ENCODE measurements at places on chromosomes 7 and 10.
A peak's percentile ranks its signal among the peaks of the same experiment; 100 is the strongest.

DNA sequence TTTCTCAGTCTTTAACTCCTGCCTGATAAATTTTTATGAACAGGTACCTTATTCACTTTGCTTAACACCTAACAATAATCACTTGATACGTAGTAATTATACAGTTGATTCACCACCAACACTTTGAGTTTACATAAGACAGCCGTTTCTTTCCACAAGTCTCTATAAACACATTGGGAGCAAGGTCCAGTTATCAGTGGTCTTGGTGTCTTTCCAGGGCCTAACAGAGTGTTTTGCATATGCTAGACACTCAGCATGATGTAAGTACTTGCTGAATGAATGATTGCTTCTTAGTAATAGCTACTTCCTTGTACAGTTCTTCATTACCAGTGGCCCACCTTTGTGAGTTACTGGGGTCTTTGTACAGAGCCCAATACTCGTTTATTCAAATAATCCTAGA is 6.4 kb downstream of the CLDN12 start:
- no peak for DNase-seq

- no peak for DNase-seq
Observed at GRCh38 chr10:133388973-133389818, 4.8 kb upstream of the MTG1 start.

- DNase-seq = peak; percentile 65
Observed at GRCh38 chr7:31373337-31374289, 33.1 kb upstream of the NEUROD6 start.

- DNase-seq = no peak
Observed at GRCh38 chr10:17643339-17643754, 604 bp upstream of the STAM start.

GRCh38 chr10:95336702-95337101 is 45.9 kb upstream of the PDLIM1 start:
- DNase-seq = no peak

- no peak for DNase-seq
Observed at GRCh38 chr7:81707196-81707595, 62.7 kb downstream of the HGF start.

- no peak for DNase-seq
Observed at GRCh38 chr10:43408331-43408709, 666 bp downstream of the HNRNPF start.

DNA sequence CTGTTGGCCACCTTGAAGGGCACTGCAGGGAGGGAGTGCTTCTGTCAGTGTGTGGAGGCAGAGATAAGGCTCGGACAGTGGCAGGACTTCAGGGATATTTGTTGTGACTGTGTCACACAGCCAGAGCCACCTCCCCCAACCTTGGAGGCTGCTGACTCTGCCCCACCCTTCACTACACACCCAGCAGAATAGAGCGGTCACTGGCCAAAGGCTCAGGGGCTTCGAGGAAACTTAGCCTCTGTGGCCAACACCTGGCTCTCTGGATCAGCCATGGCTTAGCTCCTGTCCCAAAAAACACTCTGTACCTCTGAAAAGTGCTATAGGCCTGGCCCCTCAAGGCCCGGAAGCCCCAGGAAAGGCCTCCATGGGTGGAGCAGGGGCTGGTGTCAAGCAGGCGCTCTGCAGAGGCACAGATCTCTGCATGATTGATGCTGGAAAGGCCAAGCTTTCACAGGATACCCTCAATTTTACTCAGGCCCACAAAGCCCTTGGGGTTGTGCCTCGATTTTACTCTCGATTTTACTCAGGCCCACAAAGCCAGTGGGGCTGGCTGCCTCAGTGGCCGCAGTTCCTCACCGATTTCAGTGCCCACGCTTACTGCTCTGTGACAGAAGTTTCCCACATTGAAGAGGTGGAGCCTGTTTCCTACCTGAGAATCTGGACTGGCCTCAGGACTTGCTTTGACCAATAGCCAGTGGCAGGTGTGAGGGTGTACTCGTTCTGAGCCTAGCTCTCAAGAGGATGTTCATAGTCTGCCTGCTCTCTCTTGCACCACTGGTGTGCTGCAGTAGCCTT is 113.2 kb upstream of the GPR26 start:
- no peak for DNase-seq

DNA sequence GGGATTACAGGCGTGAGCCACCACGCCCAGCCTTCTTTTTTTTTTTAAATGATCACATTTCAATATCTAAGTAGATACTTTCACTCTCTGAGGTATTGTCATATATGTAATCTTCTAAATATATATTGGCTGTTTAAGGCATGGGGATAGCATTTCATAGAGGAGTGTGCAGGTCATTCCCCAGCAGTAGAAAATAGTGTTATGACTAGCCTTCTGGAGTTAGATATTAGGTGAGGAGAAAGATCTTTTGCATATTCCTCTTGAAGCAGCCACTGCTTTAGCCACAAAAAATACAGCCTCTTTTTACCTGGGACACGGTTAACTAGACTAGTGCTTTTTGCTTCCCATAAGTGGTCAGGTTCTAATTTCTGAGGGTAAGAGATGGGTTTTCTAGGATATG is 28.9 kb downstream of the ADD3 start:
- no peak for DNase-seq

GRCh38 chr10:90849956-90850749 is 7.7 kb downstream of the HTR7 start:
- DNase-seq = no peak

GRCh38 chr10:131946321-131946751 is 35.4 kb downstream of the BNIP3 start:
- DNase-seq = no peak

DNA sequence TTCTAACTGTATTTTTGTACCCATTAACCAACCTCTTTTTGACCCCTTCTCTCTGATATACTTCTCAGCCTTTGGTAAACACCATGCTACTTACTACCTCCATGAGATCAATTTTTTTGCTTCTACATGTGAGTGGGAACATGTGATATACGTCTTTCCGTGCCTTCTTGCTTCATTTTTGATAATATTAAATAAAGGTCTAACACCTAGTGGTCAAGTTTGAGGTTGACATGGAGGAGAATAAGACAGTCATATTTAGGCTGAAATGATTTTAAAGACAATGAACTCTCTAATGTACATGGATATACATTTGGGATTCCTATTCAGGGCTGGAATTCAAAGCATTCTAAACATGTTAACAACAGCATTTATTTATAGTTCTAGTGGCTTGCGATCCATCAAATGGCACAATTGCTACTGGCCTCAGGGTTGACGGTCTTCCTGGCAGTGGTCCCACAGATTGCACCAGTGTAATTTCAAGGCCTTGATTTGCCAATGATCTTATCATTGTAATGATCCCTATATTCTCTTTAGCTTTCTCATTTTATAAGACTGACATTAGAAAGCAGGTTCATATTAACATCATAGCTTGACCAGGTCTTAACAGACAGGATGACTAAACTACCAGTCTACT is 315.9 kb upstream of the ETV1 start:
- no peak for DNase-seq

- DNase-seq = no peak
Observed at GRCh38 chr10:5524641-5525560, at the start of gene CALML3. Gene CALML3, plus strand, starts transcription at chr10:5524961. Its CDS starts 125 bp downstream, at chr10:5525086.

- DNase-seq = no peak
Observed at GRCh38 chr10:133567119-133567518, 1.7 kb upstream of the SYCE1 start.

DNA sequence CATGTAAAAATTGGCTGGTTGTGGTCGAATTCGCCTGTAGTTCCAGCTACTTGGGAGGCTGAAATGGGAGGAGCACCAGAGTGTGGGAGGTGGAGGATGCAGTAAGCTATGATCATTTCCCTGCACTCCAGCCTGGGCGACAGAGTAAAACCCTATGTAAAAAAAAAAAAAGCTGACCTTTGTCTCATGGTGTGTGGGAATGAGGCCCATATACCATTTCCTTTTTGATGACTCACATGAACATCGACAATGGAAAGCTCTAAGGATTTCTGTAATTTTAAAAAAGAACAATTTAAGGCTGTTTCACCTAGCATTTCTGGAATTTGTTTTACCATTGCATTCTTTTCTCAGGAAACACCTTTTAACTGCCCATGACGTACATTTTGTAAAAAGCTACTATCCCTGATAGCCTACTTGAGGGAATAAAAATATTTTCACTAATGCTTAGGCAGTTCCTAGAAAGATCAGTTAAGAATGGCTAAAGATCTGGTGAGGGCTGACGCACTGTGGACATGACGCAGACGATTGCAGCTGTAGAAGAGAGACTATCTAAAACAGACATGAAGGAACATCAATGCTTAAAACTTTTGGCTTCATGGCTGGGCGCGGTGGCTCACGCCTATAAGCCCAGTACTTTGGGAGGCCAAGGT is 400.6 kb upstream of the IGFBP3 start:
- no peak for DNase-seq

GRCh38 chr10:12501324-12501723 is 152.0 kb downstream of the CAMK1D start:
- DNase-seq = no peak

- no peak for DNase-seq
Observed at GRCh38 chr10:118922226-118922625, 107.3 kb upstream of the NANOS1 start.

DNA sequence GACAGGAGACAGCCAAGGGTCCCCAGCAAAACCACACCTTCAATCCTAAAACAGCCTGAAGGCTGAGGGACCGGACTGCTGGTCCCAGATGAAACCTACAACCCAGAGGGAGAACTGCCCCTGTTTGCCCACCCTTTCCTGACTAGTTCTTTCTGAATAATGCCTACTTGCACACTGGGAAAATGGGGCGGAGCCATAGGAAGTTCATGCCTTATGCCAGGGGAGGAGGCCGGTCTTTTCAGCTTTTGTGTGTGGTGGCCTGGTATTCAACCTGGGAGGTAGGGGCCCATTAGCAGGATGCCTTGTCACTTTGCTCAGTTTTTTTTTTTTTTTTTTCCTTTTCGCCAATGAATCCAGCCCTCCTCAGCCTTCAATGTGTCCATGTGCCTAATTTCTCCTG is 20.7 kb downstream of the TOMM7 start:
- DNase-seq = no peak

DNA sequence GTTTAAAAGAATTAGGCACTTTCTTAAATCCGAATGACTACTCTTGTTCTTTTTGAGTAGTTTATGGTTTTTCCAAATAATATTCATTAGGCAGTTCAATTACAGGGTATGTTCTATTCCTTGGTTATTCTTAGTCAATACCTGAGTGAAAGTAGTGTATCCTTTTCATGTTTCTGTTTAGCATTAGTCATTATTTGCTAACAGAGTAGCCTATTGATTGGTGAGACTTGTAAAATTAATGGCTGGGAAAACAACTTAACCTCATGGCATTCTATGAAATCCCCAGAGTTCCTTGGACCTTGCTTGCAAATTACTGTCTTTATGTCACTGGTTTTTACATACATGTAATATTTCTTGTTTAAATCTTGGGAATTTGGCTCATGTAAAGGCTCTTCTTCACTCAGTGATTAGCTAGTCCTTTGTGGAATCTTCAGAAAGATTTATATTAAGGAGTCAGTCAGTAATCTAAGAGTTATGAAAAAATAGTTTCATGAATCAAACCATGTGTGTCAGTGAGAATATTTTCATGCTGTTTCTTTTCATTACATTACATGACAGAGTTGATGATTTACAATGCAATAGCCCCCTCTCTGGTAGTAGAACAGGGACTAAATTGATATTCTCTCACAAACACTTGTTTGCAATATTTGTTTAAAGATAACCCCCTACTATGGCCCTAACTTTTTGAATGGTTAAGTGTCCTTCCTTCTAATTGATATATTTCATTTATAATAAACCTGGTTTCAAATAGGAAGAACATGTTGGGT is 81.5 kb upstream of the LRRTM3 start:
- DNase-seq = no peak

DNA sequence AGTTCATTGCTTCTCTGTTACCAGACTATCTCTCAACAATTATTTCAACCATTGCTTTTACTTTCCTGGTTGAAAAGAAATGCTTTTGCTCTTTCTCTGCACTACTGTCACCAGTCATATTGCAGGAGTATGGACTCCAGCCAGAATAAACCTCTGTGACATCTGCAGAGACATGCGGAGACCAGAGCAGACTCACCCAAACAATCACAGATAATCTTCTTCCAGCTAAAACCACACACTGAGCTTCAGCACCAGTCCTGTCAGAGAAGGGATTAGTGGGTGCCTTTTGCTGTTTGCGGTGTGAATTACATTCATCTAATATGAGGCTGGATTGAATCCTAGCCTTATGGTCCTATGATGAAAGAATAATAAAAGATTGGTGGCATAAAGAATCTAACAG is 258.6 kb downstream of the CNTNAP2 start:
- peak; percentile 90 for DNase-seq

DNA sequence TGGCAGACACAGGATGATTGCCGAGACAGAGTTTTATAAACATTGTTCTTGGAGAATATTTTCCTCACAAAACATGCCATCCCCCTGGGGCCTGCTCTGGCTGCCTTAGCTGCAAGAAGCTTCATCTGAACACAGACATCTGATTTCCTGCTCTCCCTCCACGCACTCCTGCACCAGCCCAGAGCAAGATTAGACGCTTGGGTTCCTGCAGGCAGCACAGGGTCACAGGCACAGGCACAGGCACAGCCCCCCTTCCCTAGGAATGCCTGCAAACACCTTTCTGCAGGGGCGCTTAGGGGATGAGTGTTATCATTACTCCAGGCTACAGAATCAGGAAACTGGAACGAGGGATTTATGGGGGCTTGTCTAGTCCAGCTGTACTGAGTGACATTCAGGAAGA is 450.3 kb downstream of the GRID1 start:
- DNase-seq = no peak

- DNase-seq = no peak
Observed at GRCh38 chr7:148336411-148336810, 254.2 kb upstream of the C7orf33 start.

- no peak for DNase-seq
Observed at GRCh38 chr10:1524540-1524939, 212.8 kb downstream of the ADARB2 start.

DNA sequence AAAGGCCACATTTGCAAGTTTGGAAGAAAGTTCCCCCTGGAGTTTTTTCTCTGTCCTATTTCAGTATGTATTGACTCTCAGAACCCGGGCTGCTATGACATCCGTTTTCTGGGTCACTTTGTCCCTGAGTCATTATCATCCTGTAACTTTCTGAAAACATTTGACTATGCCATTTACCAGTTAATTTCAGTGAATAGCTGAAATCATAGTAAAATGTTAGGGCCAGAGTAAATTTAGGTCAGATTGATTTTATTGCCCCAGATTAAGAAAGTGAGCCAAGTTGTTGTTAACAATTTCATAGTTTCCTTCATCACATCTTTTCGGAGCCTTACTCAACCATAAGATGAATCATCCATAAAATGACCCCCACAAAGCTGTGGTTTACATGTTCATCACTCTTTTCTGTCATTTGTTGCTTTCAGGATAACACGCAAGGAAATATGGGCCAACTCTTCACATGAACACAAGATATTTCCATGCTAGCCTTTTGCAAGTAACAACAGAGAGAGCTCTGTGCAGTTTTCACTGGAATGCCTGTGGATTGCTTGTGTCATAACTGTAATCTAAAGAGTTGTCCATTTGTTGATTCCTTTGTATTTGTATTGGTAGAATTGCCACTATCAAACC is 3.9 kb upstream of the MACC1 start:
- DNase-seq = no peak

DNA sequence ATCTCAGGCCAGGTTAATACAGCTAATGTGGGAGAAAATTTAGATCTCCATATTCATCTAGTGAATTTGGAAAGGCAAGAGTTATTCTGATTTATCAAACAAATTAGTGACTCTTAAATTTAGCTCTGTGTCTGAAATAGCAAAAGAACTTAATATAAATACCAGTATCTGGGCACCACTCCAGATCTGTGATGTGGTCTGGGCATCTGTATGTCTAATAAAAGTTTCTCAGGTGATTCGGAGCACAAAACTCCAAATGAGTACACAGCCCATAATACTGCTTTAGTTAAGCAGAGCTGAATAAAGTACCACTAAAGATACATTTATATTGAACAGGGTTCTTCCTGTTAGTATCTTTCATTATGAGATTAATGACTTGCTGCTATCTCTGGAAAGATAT is 261.4 kb downstream of the BAMBI start:
- no peak for DNase-seq

Data from NCI-H524 treated with DMSO at 0.1 percent for 48 hours (cell line).